ENCODE measurements at places on chromosomes 13 and 19. TPM values are rescaled to one million over a fixed set of nuclear protein-coding genes. Genes with fewer than 3 reads are reported as not detected.
A peak's percentile ranks its signal among the peaks of the same experiment; 100 is the strongest.

DNA sequence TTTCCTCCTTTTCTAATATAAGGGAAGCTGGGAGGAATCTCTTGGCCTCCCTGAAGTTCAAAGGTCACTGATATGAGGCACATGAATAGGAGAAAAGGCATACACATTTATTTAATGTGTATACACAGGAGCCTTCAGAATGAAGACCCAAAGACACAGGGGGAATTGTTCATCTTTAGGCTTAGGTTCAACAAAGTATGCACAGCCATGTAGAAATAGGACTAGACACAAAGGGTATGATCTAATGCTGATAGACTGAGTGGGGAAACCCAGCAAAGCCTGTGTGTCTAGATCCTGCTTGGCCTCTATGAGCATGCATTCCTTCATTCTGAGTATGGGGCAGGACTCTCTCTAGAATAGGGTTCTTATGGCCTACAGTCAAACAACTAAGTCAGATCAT, 177.1 kb upstream of the RFC3 start:
- H3K27ac ChIP-seq: no peak overlapping the region
- H3K27me3 ChIP-seq: no peaks in the 10 kb centered on the region
- H3K4me3 ChIP-seq: no peak overlapping the region

GRCh38 chr13:22227895-22228294, 557.0 kb downstream of the FGF9 start:
- no peak overlapping the region for H3K27ac ChIP-seq
- DNase-seq: no peak
- no peaks in the 10 kb centered on the region for H3K36me3 ChIP-seq
- H3K4me1 ChIP-seq: no peaks in the 10 kb centered on the region
- H3K27me3 ChIP-seq: no peaks in the 10 kb centered on the region

DNA sequence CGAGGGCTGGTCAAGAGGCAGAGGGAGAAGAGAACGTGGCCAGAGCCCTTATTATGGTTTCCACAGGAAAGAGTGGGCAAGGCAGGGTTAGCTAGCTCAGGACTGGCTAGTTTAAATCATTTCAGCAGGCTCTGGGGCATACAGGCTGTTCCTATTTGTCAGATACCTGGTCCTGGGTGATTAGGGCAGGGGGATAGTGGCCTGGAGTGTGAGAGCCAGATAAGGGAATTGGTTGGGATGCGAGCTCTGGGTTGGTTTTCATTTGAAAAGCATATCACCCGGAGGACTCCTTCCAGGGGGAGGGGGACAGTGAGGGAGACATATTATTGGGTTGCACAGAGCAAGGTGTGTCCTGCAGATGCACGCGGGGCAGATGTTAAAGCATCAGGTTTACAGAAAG, 75.3 kb upstream of the CLDN10 start:
- no peak overlapping the region for H3K27ac ChIP-seq
- no peaks in the 10 kb centered on the region for H3K27me3 ChIP-seq
- H3K4me1 ChIP-seq: peaks cover 5% of the 10 kb centered on the region
- no peak overlapping the region for H3K4me3 ChIP-seq
- no peaks in the 10 kb centered on the region for H3K36me3 ChIP-seq

CEACAM8 gene
- polyA plus RNA-seq: 0.06 TPM

- no peak for DNase-seq
- H3K27me3 ChIP-seq: no peaks in the 10 kb centered on the region
- no peaks in the 10 kb centered on the region for H3K36me3 ChIP-seq
- H3K27ac ChIP-seq: no peak overlapping the region
- H3K4me3 ChIP-seq: no peak overlapping the region
Observed at GRCh38 chr13:98910501-98910951, 67.3 kb downstream of the DOCK9 start.

GRCh38 chr13:95226932-95227695, 74.1 kb downstream of the ABCC4 start:
- DNase-seq: no peak
- H3K4me3 ChIP-seq: no peak overlapping the region
- peak overlapping the region; percentile 40 for H3K27ac ChIP-seq
- H3K27me3 ChIP-seq: no peaks in the 10 kb centered on the region
- no peaks in the 10 kb centered on the region for H3K4me1 ChIP-seq

- H3K4me3 ChIP-seq: no peak overlapping the region
- H3K4me1 ChIP-seq: peaks cover 15% of the 10 kb centered on the region
- DNase-seq: no peak
- no peak overlapping the region for H3K27ac ChIP-seq
Observed at GRCh38 chr19:49333811-49334288, 1.4 kb upstream of the CD37 start.

GRCh38 chr19:45613926-45614725, 12.1 kb upstream of the GPR4 start:
- H3K36me3 ChIP-seq: peaks cover 86% of the 10 kb centered on the region
- DNase-seq: no peak
- peaks cover 13% of the 10 kb centered on the region for H3K4me1 ChIP-seq
- H3K27me3 ChIP-seq: no peaks in the 10 kb centered on the region

GRCh38 chr19:41222240-41222639, 3.2 kb downstream of the AXL start:
- no peak overlapping the region for H3K27ac ChIP-seq
- peaks cover 14% of the 10 kb centered on the region for H3K36me3 ChIP-seq
- no peak for DNase-seq
- H3K4me3 ChIP-seq: no peak overlapping the region
- peaks cover 5% of the 10 kb centered on the region for H3K27me3 ChIP-seq

- H3K27me3 ChIP-seq: no peaks in the 10 kb centered on the region
- H3K4me3 ChIP-seq: no peak overlapping the region
- peaks cover 8% of the 10 kb centered on the region for H3K36me3 ChIP-seq
- H3K27ac ChIP-seq: peak overlapping the region; percentile 29
- H3K4me1 ChIP-seq: peaks cover 26% of the 10 kb centered on the region
- no peak for DNase-seq
Observed at GRCh38 chr13:98503175-98504028, 73.5 kb downstream of the STK24 start.

GRCh38 chr19:57559008-57559403, 657 bp downstream of the ZNF550 start:
- no peaks in the 10 kb centered on the region for H3K27me3 ChIP-seq
- H3K4me3 ChIP-seq: peak overlapping the region; percentile 70
- H3K36me3 ChIP-seq: peaks cover 10% of the 10 kb centered on the region

DPY19L3 gene
- polyA plus RNA-seq: 36.9 TPM

TEX26 gene
- polyA plus RNA-seq: 4.0 TPM

GRCh38 chr13:94974015-94974951, 261.9 kb upstream of the SOX21 start:
- H3K4me3 ChIP-seq: no peak overlapping the region
- DNase-seq: peak; percentile 81
- no peaks in the 10 kb centered on the region for H3K4me1 ChIP-seq
- H3K27me3 ChIP-seq: peaks cover 11% of the 10 kb centered on the region
- H3K36me3 ChIP-seq: no peaks in the 10 kb centered on the region
- no peak overlapping the region for H3K27ac ChIP-seq

DNA sequence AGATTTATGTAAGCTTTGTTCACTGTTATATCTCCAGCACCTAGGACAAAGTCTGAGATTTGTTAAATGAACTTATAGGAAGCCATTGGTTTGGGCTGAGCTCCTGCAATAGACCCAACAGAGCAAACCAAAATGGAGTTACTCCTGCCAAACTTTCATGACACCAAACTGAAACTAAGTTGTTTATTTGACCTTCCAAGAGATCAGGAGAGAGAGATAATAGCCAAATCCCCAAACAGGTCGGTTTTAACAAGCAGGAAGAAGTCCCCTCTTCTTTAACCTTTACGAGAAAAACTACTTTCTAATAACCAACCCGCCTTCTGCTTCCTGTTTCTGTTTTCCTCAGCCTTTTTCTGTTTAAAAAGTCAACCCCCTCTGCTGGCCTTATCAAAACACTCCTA, 54.9 kb upstream of the ATP12A start:
- DNase-seq: no peak
- H3K27ac ChIP-seq: no peak overlapping the region
- H3K27me3 ChIP-seq: no peaks in the 10 kb centered on the region
- no peak overlapping the region for H3K4me3 ChIP-seq
- H3K4me1 ChIP-seq: peaks cover 4% of the 10 kb centered on the region
- H3K36me3 ChIP-seq: no peaks in the 10 kb centered on the region

TEX29 gene
- polyA plus RNA-seq: not detected

ZNF613 gene
- polyA plus RNA-seq: 9.5 TPM

DNA sequence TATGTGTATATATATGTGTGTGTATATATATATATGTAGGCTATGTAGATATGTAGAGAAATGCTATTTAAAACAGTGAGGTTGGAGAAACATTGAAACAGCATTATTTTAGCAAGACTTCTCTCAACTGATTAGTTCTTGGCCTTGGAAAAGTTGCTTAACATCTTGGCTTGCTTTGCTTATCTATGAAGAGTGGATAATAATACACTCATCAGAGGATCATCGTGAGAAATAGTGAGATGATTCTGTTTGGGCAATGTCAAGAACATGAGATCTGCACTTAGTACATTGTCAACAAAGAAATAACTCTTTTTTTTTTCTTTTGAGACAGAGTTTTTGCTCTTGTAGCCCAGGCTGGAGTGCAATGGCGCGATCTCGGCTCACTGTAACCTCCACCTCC, 128.3 kb downstream of the KLF5 start:
- H3K4me3 ChIP-seq: no peak overlapping the region
- DNase-seq: no peak
- H3K36me3 ChIP-seq: no peaks in the 10 kb centered on the region
- no peaks in the 10 kb centered on the region for H3K4me1 ChIP-seq
- H3K27me3 ChIP-seq: no peaks in the 10 kb centered on the region

DNA sequence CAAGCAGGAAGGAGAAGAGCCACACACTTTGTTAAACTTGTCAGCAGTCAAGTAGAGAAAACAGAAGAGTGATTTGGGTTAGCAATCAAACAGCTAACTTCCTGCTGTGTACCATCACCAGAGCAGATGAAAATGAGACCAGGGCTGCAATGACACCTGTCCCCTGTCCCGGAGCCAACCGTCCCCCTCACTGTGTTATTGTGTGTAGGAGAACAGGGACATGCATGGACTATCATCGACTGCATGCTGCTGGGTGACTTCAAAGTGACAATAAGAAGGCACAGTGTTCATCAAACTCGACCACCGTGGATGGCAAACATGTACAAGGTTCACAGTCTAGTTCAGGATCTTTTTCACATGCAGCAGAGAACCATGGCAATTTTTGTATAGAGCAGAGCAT, 94.0 kb upstream of the SLC15A1 start:
- H3K27ac ChIP-seq: no peak overlapping the region
- H3K36me3 ChIP-seq: peaks cover 12% of the 10 kb centered on the region
- no peak for DNase-seq
- no peaks in the 10 kb centered on the region for H3K27me3 ChIP-seq
- H3K4me1 ChIP-seq: no peaks in the 10 kb centered on the region

GRCh38 chr19:38527466-38528136, 90.2 kb downstream of the MAP4K1 start:
- no peak overlapping the region for H3K27ac ChIP-seq
- no peaks in the 10 kb centered on the region for H3K27me3 ChIP-seq
- H3K4me3 ChIP-seq: no peak overlapping the region
- H3K36me3 ChIP-seq: peaks cover 10% of the 10 kb centered on the region
- no peaks in the 10 kb centered on the region for H3K4me1 ChIP-seq
- no peak for DNase-seq

DNA sequence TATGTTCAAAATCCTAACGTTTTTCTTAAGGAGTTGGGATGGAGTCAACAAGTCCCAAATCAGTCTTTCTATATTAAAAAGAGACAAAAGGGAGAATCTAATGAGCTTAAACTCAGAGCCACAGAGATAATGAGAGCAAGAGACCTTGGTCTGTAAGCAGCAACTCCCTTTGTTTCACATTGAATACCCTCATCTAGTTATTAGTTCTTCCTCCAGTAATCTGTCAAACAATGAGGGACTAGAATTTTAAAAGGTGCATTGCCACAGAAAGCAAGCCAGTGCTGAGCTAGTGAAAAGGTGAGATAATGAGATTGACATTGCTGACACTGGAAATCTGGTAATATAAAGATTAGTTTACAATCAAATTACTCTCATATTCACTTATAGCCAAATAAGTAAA, 718.6 kb downstream of the DACH1 start:
- H3K4me1 ChIP-seq: no peaks in the 10 kb centered on the region
- H3K27me3 ChIP-seq: no peaks in the 10 kb centered on the region
- no peak overlapping the region for H3K4me3 ChIP-seq

HIF3A gene
- polyA plus RNA-seq: 93.8 TPM

- no peak overlapping the region for H3K27ac ChIP-seq
- no peak for DNase-seq
- peaks cover 88% of the 10 kb centered on the region for H3K36me3 ChIP-seq
- H3K4me3 ChIP-seq: no peak overlapping the region
- H3K4me1 ChIP-seq: peaks cover 42% of the 10 kb centered on the region
- no peaks in the 10 kb centered on the region for H3K27me3 ChIP-seq
Observed at GRCh38 chr19:18666784-18667183, 16.7 kb upstream of the CRTC1 start.

NAPSA gene
- polyA plus RNA-seq: 3.3 TPM

DNA sequence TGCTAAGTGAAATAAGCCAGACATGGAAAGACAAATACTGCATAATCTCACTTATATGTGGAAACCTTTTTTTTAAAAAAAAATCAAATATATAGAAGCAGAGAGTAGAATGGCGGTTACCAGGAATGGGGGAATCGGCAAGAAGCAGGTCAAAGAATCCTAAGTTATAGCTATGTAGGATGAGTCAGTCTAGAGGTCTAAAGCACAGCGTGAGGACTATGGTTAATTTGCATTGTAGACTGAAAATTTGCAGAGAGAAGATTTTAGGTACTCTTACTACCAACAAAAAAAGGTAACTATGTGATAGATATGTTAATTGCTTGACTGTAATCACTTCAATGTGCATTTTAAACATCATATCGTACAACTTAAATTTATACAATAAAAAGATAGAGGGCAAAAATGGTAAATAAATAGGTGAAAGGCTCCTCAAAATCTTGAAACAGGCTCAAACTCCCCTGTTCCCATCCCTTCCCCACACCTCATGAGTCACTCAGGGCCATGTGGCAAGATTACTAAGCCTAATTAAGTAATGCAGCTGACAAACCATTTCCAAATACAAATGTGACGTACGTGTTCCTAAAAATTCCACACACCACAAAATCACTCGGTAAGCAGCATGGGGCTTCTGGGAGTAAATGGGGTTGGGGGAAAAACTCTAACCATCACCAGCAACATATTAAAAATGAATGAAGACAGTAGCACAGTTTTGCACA, 159.0 kb downstream of the USP12 start:
- H3K27me3 ChIP-seq: no peaks in the 10 kb centered on the region
- H3K36me3 ChIP-seq: no peaks in the 10 kb centered on the region
- no peak for DNase-seq

- no peak overlapping the region for H3K4me3 ChIP-seq
- DNase-seq: no peak
- peaks cover 58% of the 10 kb centered on the region for H3K4me1 ChIP-seq
- H3K27ac ChIP-seq: peak overlapping the region; percentile 85
- no peaks in the 10 kb centered on the region for H3K27me3 ChIP-seq
Observed at GRCh38 chr19:6065685-6066374, 44.5 kb downstream of the RFX2 start.

DNA sequence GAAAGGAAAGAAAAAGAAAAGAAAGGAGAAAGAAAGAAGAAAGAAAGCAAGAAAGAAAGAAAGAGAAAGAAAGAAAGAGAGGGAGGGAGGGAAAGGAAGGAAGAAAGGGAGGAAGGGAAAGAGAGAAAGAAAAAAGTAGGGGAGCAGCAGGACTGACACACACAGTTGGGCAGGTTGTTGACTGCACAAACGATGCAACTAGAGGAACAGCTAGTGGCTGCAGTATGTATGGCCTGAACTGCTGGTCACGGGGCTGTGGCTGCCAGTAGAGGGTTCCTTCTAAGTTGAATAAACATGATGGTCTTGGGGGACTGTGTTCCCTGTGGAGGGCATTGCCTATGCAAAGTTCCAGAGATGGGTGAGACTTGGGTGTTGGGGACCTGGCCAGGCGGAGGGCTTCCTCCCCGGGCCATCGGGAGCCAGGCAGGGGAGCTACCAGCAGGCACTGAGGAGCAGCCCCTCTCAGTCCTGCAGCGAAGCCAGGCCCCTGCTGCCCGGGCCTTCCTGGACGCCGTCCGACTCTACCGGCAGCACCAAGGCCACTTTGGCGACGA, 16.7 kb upstream of the COLGALT1 start:
- H3K27me3 ChIP-seq: no peaks in the 10 kb centered on the region
- peaks cover 14% of the 10 kb centered on the region for H3K4me1 ChIP-seq
- no peaks in the 10 kb centered on the region for H3K36me3 ChIP-seq
- H3K27ac ChIP-seq: no peak overlapping the region
- no peak for DNase-seq

LENG9 gene
- 2.5 TPM for polyA plus RNA-seq

Measured in spinal cord (tissue), 10 donors.